ENCODE measurements at places on chromosomes 7 and 10.
A peak's percentile ranks its signal among the peaks of the same experiment; 100 is the strongest.

GRCh38 chr10:23439961-23440889, 1.4 kb downstream of the OTUD1 start:
- peak overlapping the region; percentile 88 for H3K4me3 ChIP-seq

DNA sequence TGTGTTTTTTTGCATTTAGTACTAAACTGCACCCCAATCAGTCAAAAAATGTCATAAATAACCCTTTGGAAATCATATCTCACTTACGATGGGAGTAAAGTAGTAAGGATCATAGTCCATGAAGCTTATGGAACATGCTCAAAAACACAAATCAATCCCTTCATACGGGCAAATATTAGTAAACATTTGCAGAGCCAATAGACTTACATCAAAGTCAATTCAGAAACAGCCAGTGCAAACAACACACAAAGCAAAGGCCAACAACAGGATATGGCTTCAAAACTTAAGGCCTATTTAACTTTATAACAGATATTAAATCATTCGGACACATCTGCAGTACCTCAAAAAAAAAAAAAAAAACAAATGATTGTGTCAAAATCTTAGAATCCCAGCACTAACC, 32.1 kb downstream of the SGCE start:
- no peak overlapping the region for H3K27ac ChIP-seq
- no peaks in the 10 kb centered on the region for H3K4me1 ChIP-seq
- no peak for DNase-seq
- no peak overlapping the region for H3K4me3 ChIP-seq

DNA sequence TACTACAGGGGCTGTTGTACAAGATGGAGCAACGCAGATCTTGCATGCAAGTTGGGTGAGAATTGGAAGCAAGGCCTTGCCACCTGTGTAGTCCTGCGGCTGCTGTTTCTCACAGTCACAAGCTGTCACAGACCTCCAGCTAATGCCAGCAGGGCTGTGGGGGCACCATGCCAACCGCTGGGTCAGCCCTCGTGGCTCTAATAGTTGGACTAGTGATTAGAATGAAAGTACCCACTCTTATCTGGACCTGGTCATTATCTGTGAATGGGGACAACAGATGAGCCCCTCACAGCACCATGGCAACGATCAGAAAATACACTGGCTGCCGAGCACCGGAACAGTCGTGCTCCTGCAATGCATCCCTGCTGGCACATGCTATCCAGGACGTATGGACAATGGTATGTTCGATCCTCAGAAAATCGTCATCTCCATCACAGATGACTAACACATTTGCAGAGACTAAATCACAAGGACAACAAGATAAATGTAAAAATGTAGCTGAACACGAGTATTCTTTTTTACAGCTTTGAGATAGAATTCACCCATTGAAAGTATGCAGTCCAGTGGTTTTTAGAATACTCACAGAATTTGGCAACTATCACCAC, 80.4 kb upstream of the CALN1 start:
- DNase-seq = no peak
- H3K4me1 ChIP-seq = no peaks in the 10 kb centered on the region
- H3K27ac ChIP-seq = no peak overlapping the region
- H3K36me3 ChIP-seq = peaks cover 3% of the 10 kb centered on the region

- no peak overlapping the region for H3K27ac ChIP-seq
- peaks cover 32% of the 10 kb centered on the region for H3K27me3 ChIP-seq
- no peak for DNase-seq
- H3K4me1 ChIP-seq = peaks cover 32% of the 10 kb centered on the region
Measured at GRCh38 chr10:132972149-132972985, 30.0 kb upstream of the CFAP46 start.

DNA sequence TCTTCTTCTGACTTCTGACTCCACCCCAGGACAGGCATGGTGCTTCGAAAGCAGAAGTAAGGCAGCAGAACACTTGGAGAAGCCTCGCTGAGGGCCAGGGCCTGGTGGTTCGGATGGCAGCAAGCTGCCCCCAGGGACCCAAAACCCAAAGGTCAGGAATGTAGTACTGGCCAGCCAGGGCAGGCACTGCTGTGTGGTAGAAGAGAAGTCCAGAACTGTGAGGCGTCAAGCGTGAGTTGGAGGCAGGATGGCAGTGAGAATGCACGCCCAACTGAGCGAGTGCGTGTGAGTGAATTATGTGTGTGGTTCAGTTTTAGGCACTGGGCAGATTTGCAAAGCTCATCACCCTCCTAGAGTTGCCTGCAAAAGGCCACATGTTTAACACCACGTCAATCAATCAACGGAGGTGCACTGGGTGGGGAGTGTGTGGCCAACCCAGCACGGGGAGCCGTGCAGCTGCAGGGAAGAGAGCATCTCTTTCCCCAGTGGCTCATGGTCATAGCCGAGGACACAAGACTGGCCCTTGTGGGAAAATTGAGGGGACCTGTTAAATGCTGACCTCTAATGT, 144.3 kb downstream of the KCNMA1 start:
- DNase-seq = no peak
- H3K36me3 ChIP-seq = no peaks in the 10 kb centered on the region
- peaks cover 20% of the 10 kb centered on the region for H3K4me1 ChIP-seq
- H3K4me3 ChIP-seq = no peak overlapping the region
- peaks cover 22% of the 10 kb centered on the region for H3K27me3 ChIP-seq

- H3K27ac ChIP-seq = no peak overlapping the region
- no peak for DNase-seq
- no peak overlapping the region for H3K4me3 ChIP-seq
- no peaks in the 10 kb centered on the region for H3K36me3 ChIP-seq
- peaks cover 24% of the 10 kb centered on the region for H3K4me1 ChIP-seq
Measured at GRCh38 chr7:47812429-47813136, 135.7 kb downstream of the PKD1L1 start.

Measured in nephron progenitor cell (in vitro differentiated cells).